HCT116 (cell line): ENCODE measurements at places on chromosomes 1 and 21. TPM values are rescaled to one million over a fixed set of nuclear protein-coding genes. Genes with fewer than 3 reads are reported as not detected.

The GBP6 gene
- not detected for total RNA-seq

The HORMAD1 gene
- not detected for total RNA-seq

The PCP4L1 gene
- not detected for total RNA-seq

The LAX1 gene
- 0.12 TPM for total RNA-seq

The SH3BGR gene
- total RNA-seq: 4.8 TPM

The LCE1A gene
- not detected for total RNA-seq

The EXO1 gene
- total RNA-seq: 32.9 TPM

The KLHL21 gene
- 27.5 TPM for total RNA-seq

The CBR3 gene
- 1.7 TPM for total RNA-seq

The KLHDC7A gene
- total RNA-seq: 0.30 TPM

The HNRNPU gene
- total RNA-seq: 424 TPM

The BCL2L15 gene
- total RNA-seq: 0.54 TPM

The RGS18 gene
- not detected for total RNA-seq

The METTL13 gene
- total RNA-seq: 33.9 TPM

The GPX7 gene
- not detected for total RNA-seq

The PRAMEF8 gene
- total RNA-seq: not detected

The SPRR2E gene
- not detected for total RNA-seq

The PLPPR4 gene
- total RNA-seq: 0.42 TPM

The BSND gene
- not detected for total RNA-seq

The SDF4 gene
- total RNA-seq: 133 TPM

The FAM89A gene
- 23.6 TPM for total RNA-seq

The EPS8L3 gene
- total RNA-seq: 0.96 TPM

The SPRR3 gene
- not detected for total RNA-seq

The LCE3E gene
- not detected for total RNA-seq

The GRIK1 gene
- total RNA-seq: not detected

The CDA gene
- total RNA-seq: 28.6 TPM

The SYT14 gene
- 0.07 TPM for total RNA-seq

The LCA5L gene
- 1.9 TPM for total RNA-seq

The GPR3 gene
- total RNA-seq: 2.8 TPM

The SYDE2 gene
- total RNA-seq: 5.3 TPM

The EPB41 gene
- total RNA-seq: 41.7 TPM

The AMY1A gene
- total RNA-seq: not detected

The UHMK1 gene
- total RNA-seq: 75.1 TPM

The AMY2A gene
- total RNA-seq: 0.42 TPM

The AADACL3 gene
- not detected for total RNA-seq

The KRTAP13-2 gene
- not detected for total RNA-seq

The TMCO4 gene
- 12.7 TPM for total RNA-seq

The AKR1A1 gene
- total RNA-seq: 199 TPM

The ANXA9 gene
- total RNA-seq: 2.7 TPM

The BTBD19 gene
- 11.6 TPM for total RNA-seq

The LCE3D gene
- total RNA-seq: not detected

The HSD3B2 gene
- total RNA-seq: 1.4 TPM

The G0S2 gene
- not detected for total RNA-seq

The CSMD2 gene
- 0.22 TPM for total RNA-seq

The RAB3B gene
- total RNA-seq: 15.1 TPM

The SLAMF6 gene
- not detected for total RNA-seq

The HOOK1 gene
- 30.9 TPM for total RNA-seq

The SPOCD1 gene
- total RNA-seq: 5.0 TPM

The OR14K1 gene
- not detected for total RNA-seq

The VPS13D gene
- total RNA-seq: 31.6 TPM

The DYRK3 gene
- 7.1 TPM for total RNA-seq
